ENCODE measurements at places on chromosomes 6 and 20.

DNA sequence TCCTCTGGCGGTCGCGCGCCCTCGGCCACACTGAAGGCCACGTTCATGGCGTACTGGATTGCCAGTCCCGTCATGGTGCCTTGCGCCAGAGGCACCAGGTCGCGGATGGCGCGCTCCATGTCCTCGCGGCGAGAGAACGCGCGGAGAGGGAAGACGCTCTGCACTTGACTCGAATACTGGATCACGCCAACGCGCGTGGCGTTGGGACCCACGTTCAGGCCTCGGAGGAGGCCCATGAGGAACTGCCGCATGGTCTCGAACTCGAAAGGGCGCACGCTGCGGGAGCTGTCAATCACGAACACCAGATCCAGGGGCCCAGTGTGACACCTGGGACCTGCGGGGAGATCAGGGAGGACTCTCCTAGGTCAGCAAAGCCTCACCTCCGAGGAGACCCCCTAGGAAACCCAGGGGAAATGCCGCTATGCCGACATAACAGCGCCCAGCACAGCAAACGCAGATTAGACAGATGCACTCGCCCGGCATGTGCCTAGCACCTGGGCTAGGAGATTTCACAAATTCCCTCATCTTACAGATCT is 2.1 kb upstream of the RBPJL start:
- no peak for DNase-seq

DNA sequence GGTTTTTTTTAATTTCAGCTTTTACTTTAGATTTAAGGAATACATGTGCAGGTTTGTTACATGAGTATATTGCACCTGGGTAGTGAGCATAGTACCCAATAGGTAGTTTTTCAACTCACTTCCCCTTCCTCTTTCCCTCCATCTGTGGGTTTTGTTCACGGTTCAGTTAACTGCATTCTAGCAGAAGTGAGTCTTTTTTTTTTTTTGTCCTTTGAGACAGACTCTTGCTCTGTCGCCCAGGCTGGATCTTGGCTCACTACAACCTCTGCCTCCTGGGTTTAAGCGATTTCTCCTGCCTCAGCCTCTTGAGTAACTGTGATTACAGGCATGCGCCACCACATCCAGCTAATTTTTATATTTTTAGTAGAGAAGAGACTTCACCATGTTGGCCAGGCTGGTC is 8.7 kb downstream of the UBR2 start:
- DNase-seq, result no peak

DNA sequence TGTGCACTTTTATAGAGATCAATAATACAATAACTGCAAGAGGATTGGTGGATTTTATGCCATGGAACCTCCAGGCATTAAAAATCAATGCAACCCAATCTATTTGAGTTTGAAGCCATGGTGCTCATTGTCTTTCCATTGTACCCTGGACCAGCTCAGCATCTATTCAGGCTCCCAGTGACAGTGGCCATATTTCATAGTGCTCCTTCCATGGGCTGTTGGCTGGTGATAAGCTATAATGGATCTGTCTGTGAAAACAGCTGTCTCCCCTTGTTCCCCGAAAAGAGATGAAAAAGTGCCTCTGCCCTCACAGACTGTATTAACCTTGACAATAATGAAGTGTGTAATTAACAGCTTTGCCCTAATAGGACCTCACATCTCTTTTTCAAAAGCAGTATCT is 74.3 kb downstream of the LAMP5 start:
- DNase-seq, result no peak

GRCh38 chr20:34084227-34084923 is 27.7 kb downstream of the EIF2S2 start:
- no peak for DNase-seq

- no peak for DNase-seq
These were observed 116.6 kb downstream of the ADAT2 start for GRCh38 chr6:143333749-143334520.

DNA sequence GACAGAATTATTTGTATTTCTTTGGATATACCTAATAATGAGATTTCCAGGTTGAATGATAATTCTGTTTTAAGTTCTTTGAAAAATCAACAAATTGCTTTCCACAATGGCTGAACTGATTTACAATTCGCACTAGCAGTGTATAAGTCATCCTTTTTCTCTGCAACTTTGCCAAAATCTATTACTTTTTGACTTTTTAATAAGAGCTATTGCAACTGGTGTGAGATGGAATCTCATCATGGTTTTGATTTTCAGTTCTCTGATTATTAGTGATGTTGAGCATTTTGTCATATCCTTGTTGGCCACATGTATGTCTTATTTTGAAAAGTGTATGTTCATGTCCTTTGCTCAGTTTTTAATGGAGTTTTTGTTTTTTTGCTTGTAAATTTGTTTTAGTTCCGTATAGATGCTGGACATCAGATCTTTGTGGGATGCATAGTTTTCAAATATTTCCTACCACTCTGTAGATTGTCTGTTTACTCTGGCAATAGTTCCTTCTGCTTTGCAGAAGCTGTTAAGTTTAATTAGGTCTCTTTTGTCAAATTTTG is 409.8 kb upstream of the CITED2 start:
- no peak for DNase-seq

DNA sequence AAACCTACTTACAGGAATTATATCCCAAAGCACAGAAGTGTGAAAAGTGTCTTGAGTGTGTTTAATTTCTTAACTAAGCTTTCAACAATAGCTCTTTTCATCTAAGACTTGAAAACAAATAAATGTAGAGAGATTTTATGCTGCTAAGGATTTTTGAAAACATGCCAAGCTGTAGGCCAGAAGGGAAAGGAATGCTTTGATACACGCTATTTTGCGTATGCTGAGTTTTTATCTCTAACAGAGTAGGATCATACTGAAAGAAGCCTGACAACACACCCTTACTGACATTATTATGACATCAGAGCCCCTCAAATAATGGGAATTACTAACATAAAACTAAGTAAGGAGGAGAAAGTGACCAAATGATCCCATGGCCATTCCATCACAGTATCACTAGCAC is 265.5 kb downstream of the KHDC1L start:
- no peak for DNase-seq

- DNase-seq, result no peak
These were observed 22.1 kb upstream of the EEF1A1 start for GRCh38 chr6:73542891-73543290.

DNA sequence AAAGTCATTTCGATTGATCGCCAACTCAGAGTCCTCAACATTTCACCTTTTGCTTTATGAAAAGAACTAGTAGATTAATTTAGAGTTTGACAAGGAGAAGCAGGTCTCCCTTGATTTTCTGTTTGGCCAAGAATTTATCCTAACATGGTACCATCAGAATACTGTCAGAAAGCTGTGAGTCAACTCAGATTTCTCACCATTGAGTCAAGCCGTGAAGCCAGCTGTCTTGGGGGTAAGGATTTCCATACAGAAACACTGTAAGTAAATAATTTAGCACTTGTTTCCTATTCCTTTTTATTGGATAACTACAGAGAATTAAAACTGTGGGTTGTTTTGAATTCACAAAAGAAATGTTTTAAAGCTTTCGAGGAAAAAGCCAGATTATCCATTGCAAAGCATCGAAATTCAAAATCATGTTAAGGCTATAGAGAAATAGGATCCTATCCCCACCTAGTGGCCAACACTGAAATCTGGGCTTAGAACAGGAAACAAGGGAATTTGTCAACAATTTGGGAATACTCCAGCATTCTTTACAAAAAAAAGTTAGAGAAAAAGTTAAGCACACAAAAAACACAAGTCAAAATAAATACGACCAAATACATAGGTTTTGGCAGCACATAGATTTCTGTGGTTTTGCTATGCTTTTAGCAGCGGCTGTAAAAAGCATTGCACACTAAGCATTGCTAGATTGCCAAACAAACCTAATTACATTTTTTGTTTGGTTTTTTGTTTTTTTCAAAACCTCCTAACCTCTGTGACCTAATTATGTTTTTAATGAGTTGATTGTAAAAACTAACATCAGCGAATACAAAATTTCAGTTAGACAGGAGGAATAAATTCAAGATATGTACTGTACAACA is 44.2 kb downstream of the COL11A2 start:
- no peak for DNase-seq

DNA sequence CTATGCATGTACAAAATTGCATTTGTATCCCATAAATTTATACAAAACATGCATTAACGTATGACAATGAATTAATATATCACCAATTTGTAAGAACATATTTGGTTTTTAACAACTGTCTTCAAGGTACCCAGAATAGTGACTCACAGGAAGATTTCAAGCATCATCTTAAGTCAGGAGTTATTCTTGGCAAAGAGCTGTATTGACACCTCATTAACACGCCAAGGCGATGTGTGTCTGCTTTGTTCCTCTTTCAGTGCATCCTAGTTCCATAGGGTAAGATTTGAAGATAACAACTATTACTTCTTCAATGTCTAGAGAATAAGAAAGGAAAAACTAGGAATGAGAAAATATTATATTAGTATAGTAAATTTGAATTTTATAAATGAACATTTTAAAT is 35.8 kb upstream of the TPD52L1 start:
- no peak for DNase-seq

- DNase-seq, result no peak
These were observed 4.7 kb upstream of the CCN6 start for GRCh38 chr6:112049026-112049799.

GRCh38 chr20:41047279-41047974 is 18.8 kb downstream of the TOP1 start:
- DNase-seq, result no peak

DNA sequence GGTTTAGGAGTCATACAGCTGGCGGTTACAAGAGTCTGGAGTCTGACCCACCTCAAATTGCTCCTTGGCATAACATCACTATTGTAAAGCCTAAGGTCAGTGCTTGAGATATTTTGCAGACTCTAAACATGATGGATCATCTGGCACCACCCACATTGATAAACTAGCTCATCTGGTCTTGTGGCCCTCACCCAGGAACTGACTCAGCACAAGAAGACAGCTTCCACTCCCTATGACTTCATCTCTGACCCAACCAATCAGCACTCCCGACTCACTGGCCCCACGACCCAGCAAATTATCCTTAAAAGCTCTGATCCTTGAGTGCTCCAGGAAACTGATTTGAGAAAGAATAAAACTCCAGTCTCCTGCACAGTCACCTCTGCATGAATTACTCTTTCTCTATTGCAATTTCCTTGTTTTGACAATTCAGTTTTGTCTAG is 115.9 kb downstream of the CD24 start:
- DNase-seq, result no peak

- DNase-seq, result no peak
These were observed 24.3 kb downstream of the AKAP7 start for GRCh38 chr6:131159578-131159977.

- no peak for DNase-seq
These were observed 57.6 kb downstream of the NUDT3 start for GRCh38 chr6:34334796-34335416.

DNA sequence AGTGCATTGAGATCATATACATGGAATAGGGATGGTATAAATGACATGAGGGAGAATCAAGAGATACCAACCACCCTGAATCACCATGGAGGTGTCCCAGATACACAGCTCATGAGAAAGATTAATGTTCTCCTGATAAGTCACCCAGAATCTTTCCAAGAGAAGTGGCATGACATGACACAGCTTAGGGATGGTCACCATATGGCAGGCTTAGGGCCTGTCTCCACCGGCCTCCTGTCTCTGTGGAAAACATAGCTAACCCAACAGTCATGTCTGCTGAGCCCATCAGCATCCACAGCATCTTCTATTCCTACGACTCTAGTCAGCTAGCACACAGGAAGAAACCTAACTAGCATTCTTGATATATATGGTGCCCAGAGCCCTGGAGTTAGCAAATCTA is 133.3 kb downstream of the IPCEF1 start:
- DNase-seq, result no peak

DNA sequence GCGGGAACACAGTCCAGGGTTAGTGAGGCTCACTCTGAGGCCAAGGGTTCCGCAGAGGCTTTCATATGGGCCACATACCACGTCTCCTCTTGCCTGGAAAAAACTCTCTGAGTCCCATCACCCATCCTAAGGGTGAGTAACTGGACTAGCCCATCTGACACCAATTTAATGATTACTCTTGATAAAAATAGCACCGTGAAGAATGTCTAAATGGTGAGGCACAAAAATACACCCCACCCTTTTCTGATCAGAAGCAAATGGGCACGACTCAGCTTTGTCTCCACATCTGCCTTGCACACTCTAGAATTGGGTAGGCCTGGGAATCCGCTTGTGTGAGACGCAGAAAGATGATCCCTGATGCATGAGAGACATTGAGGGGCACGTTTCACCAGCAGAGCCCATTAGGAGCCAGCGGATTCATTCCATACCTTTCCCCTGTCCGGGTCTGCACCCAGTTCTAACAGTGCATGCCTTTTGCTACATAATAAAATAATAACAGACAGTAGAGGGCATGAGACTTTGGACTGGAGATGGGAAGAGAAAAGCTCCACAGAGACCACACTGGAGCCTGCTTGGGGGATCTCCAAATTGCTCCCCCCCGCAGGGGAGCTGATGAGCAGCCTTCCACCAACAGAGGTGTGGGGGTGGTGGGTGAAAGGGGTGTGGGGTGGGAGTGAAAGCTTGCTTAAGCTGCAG is 110.0 kb upstream of the KCNK16 start:
- no peak for DNase-seq

GRCh38 chr20:51481341-51481914 is 61.1 kb downstream of the NFATC2 start:
- no peak for DNase-seq

DNA sequence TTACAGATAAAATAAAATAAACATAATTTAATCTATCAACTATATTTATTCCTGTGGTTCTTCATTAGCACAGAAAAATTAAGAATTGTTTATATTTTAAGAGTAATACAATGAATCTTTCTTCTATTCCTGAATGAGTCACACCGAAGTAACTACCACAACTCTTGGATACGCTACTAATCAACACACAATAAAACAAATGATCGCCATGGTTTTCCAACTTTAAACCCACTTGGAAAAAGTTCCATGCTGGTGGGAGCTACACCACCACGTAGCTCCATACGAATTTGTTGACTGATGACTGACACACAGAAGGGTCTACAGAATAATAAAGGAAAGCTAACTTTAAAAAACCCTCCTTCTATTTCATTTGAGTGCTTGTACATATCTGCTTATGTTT is 135.8 kb upstream of the NEDD9 start:
- DNase-seq, result no peak

DNA sequence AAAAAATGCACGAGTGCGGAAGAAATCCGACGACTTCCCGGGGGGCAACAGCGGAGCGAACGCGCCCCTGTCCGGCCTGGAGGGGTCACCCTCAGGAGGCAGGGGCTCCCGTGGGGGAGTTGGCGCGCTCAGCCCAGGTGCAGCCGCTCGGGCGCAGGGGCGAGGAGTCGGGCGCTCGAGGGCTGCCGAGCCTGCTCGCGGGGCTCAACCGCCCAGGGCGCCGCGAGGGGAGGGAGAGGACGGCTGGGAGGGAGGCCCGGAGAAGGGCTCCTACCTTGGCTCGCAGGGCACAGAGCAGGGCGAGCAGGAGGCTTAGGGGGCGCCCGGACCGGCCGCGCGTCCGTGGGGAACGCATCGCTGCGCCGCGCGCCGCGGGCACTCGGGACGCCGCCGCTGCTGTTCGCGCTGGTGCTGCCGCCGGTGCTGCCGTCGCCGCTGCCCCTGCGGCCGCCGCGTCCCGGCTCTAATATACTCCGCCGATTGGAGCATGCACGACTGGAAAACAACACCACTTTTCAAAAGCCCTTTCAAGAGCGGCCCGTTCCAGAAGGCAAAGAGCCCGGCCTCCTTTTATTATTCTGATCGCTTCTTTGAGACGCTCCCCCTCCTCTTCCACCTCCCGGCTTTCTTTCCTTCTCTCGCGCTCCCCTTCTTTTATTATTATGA is 490 bp downstream of the JAG1 start:
- peak; percentile 37 for DNase-seq

- DNase-seq, result no peak
These were observed 9.1 kb upstream of the ARMC2 start for GRCh38 chr6:108839083-108839642.

- no peak for DNase-seq
These were observed 10.7 kb upstream of the STMND1 start for GRCh38 chr6:17091122-17091521.
